ENCODE measurements at places on chromosomes 6 and 20.

DNA sequence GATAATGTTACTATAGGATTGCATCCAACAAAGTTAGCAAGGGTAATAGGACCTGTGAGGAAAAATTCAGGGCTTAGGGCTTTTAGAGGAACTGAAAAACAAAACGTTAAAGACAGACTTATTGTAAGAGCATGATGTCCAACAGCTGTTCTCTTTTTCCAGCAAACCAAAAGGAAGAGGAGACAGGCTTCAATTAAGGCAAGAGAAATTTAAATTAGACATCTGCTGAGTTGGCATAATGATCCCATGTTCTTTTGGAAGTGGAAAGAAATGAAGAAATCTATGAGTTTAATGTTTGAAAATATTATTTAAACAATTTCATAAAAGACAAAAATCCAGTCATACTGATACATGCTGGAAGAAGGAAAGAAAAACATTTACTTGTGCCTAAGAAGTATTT, 95.7 kb upstream of the HMGCLL1 start:
- no peak for DNase-seq

GRCh38 chr6:1766654-1767053, 156.9 kb downstream of the FOXC1 start:
- DNase-seq, result no peak

DNA sequence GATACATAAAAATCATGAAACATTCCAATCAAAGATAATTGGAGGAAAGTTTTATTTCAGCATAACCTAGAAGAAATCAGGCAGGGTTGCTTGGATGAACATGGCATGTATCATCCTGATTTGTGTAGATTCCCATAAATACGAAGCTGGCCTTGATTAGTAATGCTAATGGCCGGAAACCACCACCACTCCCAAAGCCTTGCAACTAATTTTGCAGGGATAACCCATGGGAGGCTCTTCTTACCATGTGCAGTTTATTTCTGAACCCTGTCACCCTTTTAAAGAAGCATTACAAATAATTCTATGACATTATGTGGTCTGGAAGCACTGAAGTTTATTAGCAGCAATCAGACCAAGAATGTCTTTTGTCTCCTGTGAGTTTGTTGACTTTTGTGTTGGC, 80.8 kb downstream of the AIG1 start:
- DNase-seq, result no peak

DNA sequence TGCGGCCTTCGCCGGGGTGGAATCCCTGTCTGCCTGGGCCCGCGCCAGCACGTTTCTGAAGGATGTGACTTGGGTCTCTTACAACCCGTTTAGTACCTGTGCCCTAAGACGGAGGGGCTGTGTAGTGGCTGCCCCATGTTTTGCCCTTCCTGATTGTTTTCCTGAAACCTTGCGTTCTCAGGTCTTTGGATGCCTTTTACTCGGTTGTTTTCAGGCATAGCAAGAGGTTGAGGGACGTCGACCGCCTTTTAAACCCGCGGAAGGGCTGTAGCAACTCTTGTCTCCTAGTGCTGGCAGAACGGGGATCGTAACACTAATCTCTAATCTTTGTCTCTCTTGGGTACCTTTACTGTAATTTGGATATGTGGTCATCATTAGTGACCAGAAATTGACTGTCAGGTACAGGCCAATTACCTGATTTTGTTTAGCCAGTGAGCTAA, 706 bp upstream of the NANP start:
- DNase-seq, result no peak

GRCh38 chr6:149855040-149855654, 9.0 kb downstream of the LRP11 start:
- DNase-seq, result no peak

All from central memory CD4-positive, alpha-beta T cell (primary cell).